ENCODE measurements at places on chromosomes 1 and 21.

- no peak for DNase-seq
Observed at GRCh38 chr1:70674941-70675685, 264.0 kb downstream of the CTH start.

DNA sequence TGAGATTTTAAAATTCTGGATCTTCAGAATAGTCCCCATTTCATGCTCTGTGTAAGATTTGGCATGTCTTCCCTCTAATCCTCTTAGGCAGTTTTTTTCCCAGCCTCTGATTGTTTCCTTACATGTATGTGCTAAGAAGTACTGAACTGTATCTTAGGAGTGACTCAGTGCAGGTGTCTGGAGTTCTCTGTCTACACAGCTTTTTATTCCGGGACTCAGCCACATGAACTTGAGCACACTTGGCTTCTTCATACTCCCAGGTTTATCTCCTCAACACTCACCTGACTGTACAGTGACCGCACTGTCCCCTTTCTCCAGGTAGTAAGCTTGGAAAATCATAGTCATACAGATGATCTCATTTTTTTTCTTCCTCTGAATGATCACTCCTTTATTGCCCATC, 50.7 kb downstream of the SYT14 start:
- DNase-seq = no peak

DNA sequence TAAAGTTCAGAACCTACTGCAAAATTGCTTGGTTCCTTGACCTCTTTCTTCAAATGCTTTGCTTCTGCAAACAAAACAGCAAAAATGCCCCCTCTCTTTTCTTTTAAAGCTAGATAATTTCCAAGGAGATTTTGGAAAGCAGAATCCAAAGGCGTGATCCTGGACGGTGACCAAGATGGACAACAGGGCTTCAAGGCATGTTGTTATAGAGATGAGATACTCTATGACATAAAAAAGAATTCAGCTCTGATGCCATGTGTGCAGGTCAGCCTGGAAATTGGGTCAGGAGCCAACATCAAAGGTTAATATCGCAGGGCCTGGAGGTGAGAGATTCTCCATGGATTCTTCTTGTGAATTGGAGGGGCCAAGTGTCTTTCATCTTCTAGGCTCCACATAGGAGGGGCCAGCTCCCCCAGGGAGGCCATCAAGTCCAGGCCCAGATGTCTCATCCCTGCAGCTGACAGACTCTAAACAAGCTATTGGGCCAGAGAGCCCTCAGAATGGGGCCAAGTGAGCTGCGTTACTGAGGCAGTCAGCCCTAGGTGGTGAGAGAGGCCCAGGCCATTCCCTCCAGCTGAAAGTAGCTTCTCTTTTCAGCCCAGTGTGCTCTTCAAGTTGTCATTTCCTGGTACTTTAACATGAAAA, 45.5 kb downstream of the NMNAT2 start:
- no peak for DNase-seq

- no peak for DNase-seq
Observed at GRCh38 chr1:160618763-160619274, 28.0 kb downstream of the SLAMF1 start.

DNA sequence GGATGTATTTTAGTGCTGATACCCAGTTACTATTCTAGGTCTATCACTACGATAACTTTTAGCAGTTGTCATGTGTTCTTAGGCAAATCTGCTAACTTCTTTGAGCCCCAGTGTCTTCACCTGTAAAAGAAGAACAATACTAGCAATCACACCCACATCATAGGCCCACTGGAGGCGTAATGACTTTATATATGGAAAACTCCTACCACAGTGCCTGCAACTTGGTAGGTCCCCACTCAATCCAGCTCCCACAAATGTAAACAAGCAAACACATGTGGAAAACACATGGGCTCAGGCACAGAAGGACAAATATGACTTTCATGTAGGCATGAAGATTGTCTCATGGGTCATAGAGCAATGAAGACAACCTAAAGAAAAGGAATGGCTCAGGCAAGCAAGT, 115.8 kb downstream of the TBX19 start:
- no peak for DNase-seq

DNA sequence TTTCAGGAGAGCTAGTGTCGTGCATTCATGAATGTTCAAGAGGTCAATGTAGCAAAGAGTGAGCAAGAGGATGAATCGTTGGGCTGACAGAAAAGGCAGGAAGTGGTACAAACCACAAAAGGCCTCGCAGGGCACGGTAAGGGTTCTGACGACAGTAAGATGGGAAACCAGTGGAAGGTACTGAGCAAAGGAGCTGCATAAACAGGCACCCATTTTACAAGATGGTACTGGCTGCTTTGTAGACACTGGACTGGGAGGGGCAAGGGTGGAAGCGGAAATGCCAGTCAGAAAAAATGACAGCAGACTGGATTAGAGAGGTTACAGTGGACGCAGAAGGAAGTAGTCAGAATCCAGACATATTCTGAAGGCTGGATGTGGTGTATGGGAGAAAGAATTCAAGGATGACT, 123.5 kb downstream of the PTPN14 start:
- DNase-seq = peak; percentile 27

- DNase-seq = peak; percentile 70
Observed at GRCh38 chr1:2381741-2382620, 9.4 kb downstream of the MORN1 start.

- DNase-seq = no peak
Observed at GRCh38 chr1:83673312-83673711, 325.6 kb downstream of the TTLL7 start.

DNA sequence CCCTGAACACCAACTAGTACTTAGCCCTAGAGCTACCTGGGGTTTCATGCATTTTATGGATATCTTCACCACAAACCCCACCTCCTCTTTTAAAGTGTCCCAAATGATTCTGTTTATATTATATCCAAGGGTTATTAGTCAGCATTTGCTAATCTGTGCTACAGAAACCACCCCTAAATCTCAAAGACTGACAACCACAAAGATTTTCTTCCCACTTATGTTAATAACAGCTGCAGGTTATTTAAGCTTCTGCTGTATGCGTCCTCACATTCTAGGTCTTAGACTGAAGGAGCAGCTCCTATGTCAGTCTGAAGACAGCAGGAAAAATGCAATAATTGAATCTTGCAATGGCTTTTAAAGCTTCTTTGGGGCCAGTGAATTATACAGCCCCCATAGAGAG, 11.2 kb upstream of the PHC2 start:
- DNase-seq = no peak

GRCh38 chr1:151499365-151499764, 11.8 kb upstream of the CGN start:
- no peak for DNase-seq

- DNase-seq = no peak
Observed at GRCh38 chr1:27368869-27369582, 2.3 kb upstream of the MAP3K6 start.

DNA sequence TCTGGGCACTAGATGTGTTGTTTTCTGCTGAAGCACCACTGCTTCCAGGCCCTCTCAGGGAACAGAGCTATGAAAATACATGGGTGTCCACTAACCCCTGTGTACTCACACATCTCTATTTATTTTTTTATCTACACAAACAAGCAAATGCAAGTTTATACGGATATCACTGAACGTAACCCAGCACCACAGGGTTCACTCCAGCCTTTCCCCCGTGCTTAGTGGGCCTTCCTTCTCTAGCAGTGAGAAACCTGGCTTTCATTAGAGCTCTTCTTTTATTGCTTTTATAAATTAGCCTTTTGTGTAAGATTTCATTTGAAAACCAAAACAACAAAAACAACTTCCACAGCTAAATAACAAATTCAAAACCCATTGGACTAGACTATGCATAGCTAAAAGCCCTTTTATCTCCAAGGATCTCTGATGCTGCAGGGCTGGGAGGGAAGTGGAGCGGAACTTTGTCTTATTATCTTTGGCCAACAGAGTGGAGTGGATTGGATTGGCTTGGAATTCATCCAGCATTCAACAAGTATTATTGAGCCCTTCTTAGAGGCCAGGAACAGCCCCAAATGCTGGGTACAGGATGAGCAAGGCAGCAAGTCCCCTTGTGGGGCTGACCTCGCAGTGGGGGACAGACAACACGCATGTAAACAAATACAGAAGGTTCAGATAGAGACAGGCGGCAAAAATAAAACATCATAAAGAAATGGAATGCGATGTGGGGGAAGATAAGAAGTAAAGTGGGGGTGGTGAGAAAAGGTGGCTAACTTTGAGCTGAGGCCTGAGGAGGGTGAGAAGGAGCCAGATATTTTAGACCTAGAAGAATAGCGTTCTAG, 371.8 kb upstream of the POU3F1 start:
- DNase-seq = no peak

DNA sequence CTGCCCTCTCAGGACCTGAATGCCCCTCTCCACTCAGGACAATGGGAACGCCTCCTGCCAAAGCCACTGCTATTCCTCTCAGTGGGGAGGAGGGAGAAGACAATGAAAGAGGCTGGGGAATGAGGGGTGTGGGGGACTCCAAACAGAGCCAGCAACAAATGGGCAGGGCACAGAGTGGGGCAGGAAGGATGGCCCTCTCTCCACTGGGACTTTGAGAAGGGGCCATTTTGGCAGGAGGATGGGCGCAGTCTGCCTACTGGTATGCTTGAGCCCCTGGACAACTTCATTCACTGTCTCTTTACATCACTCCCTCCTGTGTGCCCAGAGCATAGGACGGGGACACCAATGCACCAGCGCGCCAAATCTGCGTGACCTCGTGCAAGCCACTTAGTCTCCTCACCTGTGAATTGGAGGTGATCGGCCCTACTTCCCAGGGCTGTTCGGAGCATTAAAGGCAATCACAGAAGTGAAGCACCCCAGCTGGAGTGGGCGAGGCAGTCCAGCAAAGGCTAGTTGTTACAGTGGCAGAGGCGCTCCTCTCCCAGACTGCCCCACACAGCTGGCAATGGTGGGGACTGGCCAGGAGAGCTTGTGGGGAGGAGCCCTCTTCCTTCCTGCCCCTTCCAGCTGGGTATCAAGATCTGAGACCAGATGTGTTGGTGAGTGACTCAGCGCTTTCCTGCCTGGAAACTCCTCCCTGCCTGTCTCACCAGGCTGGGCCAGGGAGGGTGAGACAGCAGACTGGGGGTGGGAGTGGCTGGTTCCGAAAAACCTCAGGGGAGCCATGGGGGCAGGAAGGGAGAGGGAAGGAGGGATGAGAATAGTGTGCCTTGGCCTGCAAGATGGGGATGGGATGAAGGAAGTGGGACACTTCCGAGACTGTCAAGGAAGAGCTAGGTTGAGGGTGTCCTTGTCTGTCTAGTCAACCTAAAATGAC, 22.4 kb upstream of the SYNC start:
- DNase-seq = no peak

GRCh38 chr1:42173961-42174735, 9.6 kb upstream of the GUCA2A start:
- no peak for DNase-seq

All from activated CD4-positive, alpha-beta T cell treated with anti-CD3 and anti-CD28 coated beads for 24 hours (primary cell).